Stimulated activated CD4-positive, alpha-beta T cell treated with anti-CD3 and anti-CD28 coated beads, Interleukin-4, amount 100 ng/mL, for 48 hours (primary cell): ENCODE measurements at places on chromosomes 7 and 10.

GRCh38 chr7:25989140-25989705, 162.8 kb upstream of the NFE2L3 start:
- DNase-seq: no peak

- DNase-seq: no peak
Measured at GRCh38 chr7:92446869-92447344, 375 bp upstream of the GATAD1 start.

DNA sequence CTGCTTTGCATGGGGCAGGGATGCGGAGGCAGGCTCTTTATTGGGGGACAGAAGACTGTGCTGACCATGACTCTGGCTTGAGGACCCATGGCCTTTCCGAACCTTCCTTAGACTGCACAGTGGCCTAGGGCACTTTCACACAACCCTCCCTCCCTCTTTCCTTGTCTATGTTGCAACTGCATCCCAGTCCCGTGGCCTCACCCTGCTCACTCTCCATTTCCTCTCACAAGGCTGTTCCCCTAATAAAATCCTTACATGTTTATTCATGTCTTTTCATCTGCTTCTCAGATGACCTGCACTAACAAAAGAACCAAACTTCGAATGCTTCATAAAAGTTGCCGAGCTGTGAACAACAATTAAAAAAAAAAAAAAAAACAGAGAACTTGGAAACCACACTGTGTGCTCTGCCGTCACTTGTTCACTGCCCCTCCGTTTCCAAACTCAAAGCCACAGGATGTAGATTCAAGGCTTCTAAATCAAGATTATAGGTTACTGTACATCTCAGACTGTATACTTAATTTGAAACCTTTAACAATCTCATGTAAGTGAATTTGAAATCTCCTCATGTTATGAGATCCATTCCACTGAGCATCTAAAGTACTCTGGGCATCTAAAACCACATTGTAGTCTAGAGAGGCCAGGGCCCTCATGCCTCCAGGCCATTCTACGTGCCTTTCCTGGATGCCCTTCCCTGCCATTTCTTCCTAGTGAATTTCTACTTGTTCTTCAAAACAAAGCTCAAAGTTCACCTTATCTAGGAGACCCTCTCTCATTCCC, 265.9 kb downstream of the SNX13 start:
- no peak for DNase-seq

- DNase-seq: no peak
Measured at GRCh38 chr7:21198921-21199320, 229.0 kb upstream of the SP4 start.

GRCh38 chr7:98556288-98556687, 60.8 kb upstream of the NPTX2 start:
- no peak for DNase-seq

- no peak for DNase-seq
Measured at GRCh38 chr10:79027147-79028055, 41.4 kb upstream of the ZMIZ1 start.

- DNase-seq: no peak
Measured at GRCh38 chr7:47677664-47678063, 95.8 kb upstream of the TNS3 start.

DNA sequence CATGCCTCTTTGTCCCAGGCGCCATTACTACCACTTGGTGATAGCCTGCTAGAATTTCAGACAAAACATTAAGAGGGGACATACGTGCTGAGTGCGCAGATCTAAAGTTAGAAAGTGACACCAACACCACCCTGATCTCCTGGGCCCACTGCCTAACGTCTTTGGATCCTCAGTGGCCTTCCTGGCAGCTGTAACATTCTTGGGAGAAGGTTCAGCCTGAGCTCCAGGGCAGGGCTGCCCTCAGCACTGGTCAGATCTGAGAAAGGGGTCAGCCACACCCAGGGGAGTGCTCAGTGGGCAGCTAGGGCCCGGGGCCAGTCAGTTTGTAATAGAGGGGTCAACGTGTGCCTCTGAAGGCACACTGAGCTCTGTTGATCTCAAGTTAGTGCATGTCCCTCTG, 48.4 kb downstream of the ZCCHC24 start:
- no peak for DNase-seq

DNA sequence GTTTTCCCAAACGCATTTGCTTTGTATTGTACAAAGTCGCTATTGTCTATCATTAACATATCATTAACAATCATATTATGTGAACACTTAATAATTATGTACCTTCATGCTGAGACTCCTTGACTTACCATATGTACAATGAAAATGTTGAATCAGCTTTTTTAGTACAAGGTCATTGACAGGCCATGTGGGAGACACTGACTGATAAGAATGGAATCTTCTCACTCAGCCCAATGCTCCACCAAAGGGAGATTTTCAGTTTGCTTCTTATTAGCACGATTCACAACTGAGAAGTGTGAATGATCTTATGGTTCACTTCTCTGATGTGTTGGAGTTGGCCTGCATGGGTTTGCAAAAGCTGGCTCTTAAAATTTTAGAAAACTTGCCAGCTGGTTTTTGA, 253.5 kb upstream of the TEX47 start:
- DNase-seq: no peak

GRCh38 chr7:80240265-80241025, 105.8 kb downstream of the GNAI1 start:
- no peak for DNase-seq

DNA sequence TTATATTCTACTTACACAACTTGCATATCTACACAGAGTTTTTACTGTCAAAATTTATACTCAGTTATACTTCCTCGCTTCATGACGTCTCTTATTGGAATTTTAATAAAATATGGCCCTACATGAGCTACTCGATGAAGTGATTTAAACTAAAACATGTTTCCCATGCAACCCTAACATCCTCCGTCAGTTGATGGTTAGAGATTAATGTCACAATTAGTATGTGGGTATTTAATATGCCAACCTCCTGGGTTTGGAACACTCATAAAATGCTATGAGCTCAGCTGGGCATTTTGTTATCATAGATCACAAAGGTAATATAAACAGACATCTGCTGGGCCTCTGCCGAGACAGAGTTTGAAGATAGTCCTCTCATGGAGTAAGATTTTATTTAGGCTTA, 66.5 kb downstream of the GNAT3 start:
- no peak for DNase-seq

DNA sequence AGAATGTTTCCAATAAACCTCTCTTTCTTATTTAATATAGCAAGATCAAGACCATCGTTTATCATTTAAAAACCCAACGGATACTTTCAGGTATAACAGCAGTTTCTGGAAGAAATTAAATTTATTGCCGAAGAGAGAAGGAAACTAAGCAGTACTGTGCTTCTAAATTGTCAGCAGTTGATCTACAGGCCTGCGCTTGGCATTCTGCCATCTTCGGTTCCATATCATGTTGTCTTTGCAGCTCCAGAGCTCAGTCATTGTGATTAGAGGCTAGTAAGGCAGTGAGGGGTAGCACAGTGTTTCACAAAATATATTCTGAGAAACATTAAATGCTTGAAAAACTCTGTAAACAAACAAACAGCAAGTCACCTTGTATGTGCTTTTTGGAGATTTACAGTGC, 301.3 kb downstream of the REEP3 start:
- no peak for DNase-seq

DNA sequence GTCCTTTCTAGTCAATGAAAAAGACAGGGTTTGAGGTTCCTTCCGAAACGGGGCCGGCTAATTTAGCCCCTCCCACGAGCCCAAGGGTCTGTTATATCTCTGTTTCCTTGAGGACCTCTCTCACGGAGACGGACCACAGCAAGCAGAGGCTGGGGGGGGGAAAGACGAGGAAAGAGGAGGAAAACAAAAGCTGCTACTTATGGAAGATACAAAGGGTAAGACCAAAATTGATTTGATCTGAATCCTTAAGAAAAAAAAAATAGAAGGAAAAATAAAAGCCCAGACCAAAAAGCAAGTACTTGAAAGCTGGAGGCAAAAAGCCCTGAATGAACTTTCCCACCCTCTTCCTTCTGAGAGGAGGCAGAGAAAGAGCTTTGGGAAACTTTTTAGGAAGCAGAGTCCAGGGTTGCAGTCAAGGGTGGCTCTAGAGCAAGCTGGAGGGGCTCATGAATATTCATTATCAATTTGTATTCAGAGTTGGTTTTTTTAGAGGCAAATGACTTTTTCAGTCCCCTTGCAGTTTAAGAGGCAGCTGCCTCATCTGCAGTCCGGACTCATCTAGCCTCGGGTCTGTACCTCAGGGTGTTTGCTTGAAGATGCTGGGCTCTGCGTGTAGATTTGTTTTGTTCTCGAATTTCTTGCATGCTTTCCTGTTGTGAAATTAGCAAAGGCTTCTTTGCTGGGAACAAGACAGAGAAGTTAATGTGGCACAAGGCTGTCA, at the start of gene ENTPD1:
Gene ENTPD1, plus strand, starts transcription at position 123 of the 721 bp plus-strand sequence. Its CDS starts 77 bp downstream, at position 200.
- DNase-seq: no peak

- DNase-seq: no peak
Measured at GRCh38 chr7:46468753-46469356, 547.8 kb upstream of the IGFBP3 start.
